GM12892 (cell line): ENCODE measurements at places on chromosomes 12 and 14.

- DNase-seq: no peak
These were observed 88.5 kb upstream of the ANO4 start for GRCh38 chr12:100706033-100706432.

DNA sequence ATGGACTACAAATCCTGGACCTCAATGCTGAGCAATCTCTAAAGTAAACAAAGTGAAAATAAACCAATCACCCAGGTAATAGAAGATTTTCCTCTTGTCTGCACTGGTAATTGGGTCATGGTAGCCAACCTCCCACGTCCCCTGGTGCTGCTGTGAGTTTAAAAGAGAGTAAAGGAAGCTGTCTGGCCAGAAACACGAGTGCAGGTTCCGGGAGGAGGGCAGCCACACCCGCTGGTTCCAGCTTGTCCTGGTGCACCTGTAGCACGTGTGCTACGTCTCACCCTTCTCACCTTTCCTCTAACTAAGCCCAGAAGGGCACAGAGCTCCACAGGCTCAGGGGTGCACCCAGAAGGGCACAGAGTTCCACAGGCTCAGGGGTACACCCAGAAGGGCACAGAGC, 5.4 kb downstream of the CRACR2A start:
- no peak for DNase-seq

DNA sequence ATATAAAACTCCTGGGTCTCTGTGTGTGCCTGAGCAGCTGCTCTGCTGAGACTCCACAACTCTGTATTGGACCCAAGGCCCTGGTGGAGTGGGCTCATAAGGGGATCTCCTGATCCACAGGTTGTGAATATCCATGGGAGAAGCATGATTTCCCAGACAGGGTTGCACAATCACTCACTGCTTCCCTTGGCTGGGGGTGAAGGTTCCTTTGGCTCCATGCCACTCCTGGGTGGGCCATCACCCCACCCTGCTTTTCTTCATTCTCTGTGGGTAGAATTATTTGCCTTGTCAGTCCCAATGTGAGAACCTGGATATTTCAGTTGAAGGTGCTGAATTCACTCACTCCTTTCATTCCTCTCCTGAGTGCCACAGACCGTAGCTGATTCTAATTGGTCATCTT, 205.2 kb upstream of the TMEM260 start:
- no peak for DNase-seq

DNA sequence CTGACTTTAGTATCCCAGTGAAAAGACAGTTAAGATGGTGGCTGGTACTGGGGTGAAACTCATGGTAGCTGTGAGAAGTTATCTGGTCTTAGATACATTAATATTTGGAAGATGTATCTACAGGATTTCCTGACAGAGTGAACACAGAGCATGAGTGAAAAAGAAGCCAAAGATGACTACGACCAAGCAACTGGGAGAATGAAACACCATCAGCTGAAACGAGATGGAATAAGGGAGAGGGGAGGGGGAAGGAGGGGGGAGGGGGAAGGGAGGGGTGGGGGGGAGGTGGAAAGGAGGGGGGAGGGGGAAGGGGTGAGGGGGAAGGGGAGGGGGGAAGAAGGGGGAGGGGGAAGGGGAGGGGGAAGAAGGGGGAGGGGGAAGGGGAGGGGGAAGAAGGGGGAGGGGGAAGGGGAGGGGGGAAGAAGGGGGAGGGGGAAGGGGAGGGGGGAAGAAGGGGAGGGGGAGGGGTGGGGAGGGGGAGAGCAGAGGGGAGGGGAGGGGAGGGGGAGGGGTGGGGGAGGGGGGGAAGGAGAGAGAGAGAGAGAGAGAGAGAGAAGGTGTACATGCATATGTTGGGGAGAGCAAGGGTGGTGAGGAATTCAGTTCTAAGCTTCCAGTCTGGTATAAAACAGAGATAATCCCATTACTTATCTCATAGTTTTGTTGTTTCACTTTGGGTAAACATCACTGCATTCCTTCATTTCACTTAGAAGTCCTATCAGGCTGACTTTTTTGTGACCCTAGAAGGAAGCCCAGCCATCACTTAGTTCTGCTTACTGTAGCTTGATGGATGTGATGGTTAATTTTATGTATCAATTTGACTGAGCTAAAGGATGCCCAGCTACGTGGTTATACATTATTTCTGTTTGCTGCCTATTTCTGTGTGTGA, 73.9 kb downstream of the SPPL3 start:
- DNase-seq: no peak

DNA sequence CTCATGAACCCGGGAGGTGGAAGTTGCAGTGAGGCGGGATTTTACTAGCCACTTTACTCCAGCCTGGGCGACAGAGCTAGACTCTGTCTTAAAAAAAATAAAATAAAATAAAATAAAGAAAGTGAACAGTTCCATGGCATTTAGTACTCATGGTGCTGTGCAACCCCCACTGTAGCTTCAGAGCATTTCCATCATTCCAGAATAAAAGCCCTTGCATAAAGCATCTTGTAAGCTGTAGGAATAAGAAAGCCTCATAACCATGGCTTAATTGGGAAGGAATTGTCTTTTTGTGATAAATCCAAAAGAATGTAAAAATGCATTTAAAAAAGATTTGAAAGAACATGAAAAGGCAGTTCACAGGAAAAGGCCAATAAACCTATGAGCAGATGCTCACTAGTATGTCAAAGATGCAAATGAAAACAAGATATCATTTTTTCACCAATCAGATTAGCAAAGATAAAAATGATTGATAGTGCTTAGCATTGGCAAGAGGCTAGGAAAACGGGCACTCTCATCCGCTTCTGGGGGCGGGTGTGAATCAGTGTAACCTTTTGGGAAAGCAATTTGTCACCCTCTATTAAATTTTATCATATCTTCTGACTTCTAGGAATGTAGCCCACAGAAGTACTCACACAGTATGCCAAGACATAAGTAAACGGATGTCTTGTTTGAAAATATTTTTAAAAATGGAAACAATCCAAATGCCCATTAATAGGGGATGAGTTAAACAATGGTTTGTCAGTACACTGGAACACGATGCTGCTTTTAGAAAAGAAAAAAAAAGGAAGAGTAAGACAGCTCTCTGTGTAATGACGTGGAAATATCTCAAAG, 46.6 kb downstream of the CFAP251 start:
- DNase-seq: no peak

- no peak for DNase-seq
These were observed 9.2 kb upstream of the CRIP2 start for GRCh38 chr14:105465209-105466031.

- no peak for DNase-seq
These were observed 9.8 kb downstream of the CHGA start for GRCh38 chr14:92932448-92933395.

GRCh38 chr12:121810833-121811433, 7.1 kb downstream of the SETD1B start:
- no peak for DNase-seq

DNA sequence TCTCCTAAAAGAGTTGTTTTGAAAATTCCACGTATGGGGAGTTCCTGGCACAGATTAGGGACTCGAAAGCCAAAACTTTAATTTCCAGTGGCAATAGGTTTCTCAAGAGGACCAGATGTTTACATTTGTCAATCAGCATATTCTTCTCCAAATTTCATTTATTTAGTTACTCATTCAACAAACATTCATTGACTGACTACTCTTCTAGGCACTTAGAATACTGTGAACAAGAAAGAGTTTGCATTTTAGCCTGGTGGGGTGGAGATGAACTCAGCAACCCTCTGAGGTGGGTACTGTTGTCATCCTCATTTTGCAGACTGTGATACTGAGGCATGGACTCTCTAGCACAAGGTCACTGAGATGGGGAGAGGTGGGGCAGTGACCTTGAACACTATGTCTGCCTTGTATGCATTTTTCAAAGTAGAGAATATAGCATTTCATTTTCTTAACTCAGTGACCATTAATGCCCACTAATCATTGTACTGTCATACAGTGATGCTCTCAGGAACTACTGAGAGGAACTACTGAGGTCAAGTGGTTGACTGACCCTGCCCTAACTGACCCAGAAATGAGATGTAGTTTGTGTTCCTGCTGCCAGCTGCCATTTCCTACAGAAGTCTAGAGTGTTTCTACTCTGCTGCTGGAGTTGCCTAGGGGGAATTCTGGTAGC, 2.2 kb downstream of the L3HYPDH start:
- no peak for DNase-seq

DNA sequence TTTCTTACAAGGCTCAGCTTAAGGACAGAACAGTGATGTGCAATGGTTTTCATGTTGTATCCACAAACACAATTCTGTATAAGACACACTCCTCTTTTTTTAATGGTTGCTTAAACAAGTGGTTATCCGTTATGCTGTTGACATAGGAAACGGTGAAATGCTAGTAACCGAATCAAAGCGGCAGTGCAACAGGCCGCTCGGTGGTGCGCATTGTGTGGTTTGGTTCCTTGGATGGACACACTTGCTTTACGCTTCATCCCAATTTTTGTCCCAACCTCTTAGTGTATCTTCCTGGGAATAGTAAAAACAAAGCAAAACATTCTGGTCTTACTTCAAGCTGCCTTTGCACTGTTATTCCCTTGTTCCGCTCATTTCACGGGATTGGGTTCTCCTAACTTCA, 650 bp upstream of the PTGER2 start:
- DNase-seq: no peak

- no peak for DNase-seq
These were observed 1099.4 kb downstream of the FSCB start for GRCh38 chr14:43407706-43408105.

- DNase-seq: no peak
These were observed 5.2 kb upstream of the SLC6A13 start for GRCh38 chr12:267581-268482.

- no peak for DNase-seq
These were observed 890 bp downstream of the SPTLC2 start for GRCh38 chr14:77615361-77616132.

DNA sequence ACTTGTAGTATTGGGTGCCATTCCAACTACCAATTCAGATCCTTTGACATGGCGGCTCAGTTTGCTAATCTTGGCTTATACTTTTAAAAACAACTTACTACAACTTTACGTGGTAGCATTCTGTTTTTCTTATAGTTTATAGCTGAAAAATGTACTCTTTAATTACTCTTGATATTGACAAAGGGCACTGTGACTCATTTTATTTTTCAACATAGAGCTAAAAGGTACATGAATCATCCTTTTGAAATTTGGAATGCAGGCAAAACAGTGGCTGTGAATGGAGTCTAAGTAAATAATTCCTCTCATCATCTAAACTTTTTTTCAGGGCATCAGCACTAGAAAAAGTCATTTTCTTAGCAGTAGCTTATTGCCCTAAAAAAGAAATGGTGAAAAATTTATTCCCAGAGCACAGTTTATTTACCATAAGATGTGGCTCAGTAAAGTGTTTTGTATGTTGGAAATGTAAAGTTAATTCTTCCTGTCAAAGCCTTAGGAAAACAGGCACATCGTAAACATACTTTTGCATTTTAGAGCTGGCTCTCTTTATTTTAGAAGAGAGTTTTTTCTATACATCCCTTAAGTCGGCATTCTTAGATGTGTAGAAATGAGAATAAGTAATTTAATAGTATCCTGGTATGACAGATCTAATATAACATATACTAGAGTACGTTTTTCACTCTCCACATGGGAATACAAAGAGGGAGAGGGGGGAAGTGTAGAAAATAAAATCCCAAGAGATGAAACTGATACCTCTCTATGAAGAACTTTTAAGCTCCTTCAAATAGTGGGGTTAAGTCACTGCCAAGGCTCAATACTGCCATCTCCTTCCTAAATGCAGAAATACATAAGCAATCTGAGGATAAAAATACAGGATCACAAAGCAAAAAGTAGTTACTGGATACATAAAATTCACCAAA, 55.2 kb downstream of the SLC25A21 start:
- DNase-seq: no peak

DNA sequence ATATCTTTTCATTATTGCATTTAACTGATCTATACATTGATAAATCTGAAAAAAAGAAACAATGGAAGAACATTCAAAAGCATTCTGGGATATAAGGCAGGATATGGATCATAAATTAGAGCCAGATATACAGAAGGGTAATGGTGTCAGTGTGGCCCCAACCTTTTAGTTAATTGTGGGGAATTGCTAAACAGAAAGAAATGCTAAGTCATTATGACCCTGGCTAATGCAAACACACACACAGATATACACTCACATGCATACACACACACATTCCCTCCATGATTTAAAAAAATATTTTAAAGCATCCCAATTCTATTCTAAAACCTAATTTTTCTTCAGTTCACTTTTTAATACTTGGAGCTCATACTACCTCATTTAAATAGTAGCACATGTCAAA, 404.5 kb downstream of the BCAT1 start:
- DNase-seq: no peak

- DNase-seq: no peak
These were observed at the start of gene SSPN for GRCh38 chr12:26195250-26195640. SSPN (plus strand) TSS chr12:26195573; CDS start chr12:26195673, 100 bp downstream.

DNA sequence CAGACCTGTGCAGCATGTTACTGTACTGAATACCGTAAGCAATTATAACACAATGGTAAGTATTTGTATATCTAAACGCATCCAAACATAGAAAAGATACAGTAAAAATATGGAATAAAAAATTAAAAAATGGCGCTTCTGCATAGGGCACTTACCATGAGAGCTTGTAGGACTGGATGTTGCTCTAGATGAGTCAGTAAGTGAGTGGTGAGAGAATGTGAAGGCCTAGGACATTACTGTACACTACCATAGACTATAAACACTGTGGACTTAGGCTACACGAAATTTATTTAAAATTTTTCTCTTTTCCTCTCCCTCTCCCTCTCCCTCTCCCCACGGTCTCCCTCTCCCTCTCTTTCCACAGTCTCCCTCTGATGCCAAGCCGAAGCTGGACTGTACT, 194.5 kb upstream of the CDKN3 start:
- DNase-seq: no peak

DNA sequence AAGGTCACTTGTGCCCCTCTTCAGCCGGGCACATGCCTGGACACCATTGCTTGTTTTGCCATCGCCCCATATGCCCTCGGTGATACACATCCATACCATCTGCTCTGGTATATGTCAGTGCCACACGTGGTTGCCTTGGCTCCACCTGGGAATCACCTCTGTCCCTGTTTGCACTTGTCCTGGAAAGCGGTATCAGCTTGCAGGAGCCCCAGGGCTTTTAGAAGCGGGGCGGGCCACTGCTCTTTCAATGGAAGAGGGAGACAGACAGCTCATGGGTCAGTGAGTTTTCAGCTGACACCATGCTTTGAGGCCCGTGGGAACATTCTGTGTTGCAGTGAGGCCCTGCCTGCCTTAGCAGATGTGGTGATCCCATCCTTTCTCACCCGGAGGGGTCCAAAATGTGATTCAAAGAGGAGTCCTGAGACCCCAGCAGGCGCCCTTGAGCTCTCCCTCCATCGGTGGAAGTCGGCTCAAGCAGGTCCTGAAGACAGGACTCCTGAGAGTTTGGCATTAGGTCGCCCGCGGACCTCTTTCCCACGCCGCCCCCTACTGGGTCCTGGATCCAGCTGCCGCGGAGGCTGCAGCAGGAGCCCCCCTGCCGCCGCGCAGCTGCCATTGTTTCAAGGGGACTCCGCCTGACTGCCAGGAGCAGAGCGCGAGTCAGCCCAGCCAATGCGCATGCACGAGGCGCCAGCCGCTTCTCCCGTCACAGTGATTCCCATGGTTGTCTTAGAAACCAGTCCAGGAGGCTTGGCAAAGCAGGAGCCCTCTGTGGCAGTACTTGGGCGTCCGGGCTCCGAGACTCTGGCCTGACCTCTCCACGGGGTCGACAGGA, 773.2 kb upstream of the ALG10B start:
- DNase-seq: no peak
